GOT3 (cell line): ENCODE measurements at places on chromosomes 16 and 17.

- no peak for DNase-seq
These were observed 2.3 kb downstream of the LIMD2 start for GRCh38 chr17:63697341-63698286.

- DNase-seq = no peak
These were observed 294.1 kb downstream of the BCAS3 start for GRCh38 chr17:60971515-60972369.

DNA sequence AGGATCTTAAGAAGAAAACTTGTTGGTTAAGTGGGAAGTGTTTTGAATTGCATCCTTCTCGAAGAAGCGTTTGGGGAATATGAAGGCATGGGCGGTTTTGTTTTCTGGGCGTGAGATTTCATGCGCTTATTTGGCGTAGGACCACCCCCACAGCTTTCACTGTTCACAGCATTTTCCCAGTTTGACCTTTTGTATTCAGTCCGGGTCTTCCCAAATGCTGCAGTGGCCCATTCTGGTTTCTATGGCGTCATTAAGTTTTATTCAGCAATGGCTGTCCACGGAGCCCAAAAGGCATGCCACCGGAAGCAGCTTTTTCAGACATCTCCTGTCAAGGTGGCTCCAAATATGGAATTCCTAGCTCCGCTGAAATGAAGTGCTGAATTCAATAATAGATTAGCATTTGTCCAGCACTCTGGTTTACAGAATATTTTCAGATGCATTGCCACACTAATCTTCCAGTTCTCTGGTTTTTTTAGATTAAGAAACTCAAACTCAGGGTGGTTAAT lies 90.6 kb upstream of the FBXO47 start:
- DNase-seq = no peak

GRCh38 chr17:62724398-62725146 lies 83.5 kb downstream of the MARCHF10 start:
- no peak for DNase-seq

DNA sequence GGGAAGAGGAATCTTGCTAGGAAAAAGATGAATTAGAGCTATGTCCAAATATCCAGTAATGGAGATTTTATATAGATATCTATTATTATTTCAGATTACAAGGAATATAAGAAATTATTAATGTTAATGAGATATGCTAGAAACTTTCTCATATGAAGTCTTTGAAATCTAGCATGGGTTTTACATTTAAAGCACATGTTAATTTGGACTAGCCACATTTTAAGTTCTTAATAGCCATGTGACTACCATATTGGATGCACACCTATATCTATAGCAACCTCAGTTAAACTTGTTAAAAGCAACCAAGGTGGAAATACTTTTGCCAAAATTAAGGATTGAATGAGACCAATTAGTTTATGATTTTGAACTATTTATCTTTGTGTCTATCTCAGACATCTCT lies 86.7 kb upstream of the CNTNAP4 start:
- no peak for DNase-seq

GRCh38 chr16:62615526-62615925 lies 579.3 kb upstream of the CDH8 start:
- DNase-seq = no peak

DNA sequence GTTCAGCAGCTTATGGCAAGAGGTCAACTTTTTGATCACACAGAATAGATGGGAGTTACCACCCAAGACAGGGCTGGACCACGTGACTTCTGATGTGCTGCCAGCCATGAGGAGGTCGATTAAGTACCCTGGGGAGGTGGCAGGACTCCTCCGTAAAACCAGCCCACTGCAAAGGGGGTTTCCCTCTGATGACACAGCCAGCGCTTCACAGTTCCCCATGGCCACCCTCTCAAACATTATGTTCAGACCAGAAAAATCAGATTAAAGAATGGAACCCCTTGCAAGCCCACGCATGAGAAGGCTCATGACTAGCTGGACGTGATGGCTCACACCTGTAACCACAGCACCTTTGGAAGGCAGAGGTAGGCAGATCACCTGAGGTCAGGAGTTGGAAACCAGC lies 222.9 kb downstream of the CPPED1 start:
- DNase-seq = no peak

DNA sequence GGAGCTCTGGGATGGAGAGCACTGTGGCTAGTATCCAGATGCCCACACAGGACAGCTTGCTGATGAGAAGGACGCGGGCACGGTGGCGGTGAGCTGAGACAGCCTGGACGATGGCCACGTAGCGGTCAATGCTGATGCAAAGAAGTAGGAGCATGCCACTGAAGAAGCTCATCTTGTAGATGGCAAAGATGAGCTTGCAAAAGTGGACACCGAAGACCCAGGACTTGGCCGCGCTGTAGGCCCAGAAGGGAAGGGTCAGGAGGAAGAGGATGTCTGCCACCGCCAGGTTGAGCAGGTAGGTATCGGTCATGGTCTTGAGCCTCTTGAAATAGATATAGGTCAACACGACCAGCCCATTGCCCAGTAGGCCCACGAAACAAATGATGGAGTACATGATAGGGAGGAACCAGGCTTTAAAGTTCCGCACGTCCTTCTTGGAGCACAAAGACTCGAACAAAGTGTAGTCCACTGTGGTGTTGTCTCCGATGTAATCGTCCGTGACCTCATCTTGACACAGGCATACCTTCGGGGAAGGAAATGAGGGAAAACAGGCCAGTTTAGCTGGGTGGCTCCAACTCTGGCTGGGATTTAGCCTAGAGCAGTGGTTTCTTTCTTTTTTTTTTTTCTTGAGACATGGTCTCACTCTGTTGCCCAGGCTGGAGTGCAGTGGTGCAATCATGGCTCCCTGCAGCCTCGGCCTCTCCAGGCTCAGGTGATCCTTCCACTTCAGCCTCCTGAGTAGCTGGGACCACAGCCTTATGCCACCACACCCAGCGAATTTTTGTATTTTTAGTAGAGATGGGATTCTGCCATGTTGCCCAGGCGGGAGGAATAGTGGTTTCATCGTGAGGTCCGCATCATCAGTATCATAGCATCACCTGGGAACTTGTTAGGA lies 9.7 kb downstream of the CCR7 start:
- DNase-seq = no peak

GRCh38 chr16:11449716-11450115 lies 104.5 kb downstream of the RMI2 start:
- DNase-seq = no peak

- DNase-seq = peak; percentile 40
These were observed 4.8 kb upstream of the ITGA3 start for GRCh38 chr17:50051082-50051576.

DNA sequence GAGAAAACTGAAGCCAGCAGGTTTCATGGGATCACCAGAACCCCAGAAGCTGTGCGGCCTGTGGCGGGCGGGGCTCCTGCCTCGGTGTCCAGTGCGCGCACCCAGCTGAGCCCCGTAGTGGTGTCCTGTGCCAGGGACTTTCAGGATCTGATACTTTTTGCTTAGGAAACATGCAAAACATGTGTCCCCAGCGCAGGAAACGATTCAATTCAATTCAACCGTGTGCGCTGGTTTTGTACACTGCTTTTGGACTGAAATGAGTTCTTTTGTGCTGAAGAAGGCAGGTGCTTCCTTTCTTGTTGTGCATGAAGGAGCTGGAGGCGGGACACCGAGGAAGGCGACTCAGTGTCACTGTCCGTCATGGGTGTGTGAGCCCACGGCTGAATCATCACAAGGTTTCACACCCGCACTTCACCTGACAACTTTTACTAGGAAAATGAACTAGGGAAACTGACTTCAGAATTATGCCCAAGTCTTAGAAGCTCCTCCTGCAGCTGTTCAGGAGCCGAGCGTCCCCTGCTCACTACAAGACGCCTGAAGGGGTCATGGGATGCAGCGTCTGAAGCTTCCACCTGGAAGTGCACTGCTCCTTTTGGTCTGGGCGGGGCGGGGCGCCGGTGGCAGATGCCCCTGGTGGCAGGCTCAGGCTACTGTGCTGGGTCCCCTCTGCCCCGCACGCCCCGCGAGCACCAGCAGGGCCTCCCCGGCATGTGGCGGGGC lies 31.4 kb upstream of the ZNF750 start:
- no peak for DNase-seq

GRCh38 chr17:1179818-1180742 lies at the start of gene ABR:
ABR (minus strand) TSS chr17:1179981; CDS start chr17:1179727, 254 bp downstream.
- no peak for DNase-seq

DNA sequence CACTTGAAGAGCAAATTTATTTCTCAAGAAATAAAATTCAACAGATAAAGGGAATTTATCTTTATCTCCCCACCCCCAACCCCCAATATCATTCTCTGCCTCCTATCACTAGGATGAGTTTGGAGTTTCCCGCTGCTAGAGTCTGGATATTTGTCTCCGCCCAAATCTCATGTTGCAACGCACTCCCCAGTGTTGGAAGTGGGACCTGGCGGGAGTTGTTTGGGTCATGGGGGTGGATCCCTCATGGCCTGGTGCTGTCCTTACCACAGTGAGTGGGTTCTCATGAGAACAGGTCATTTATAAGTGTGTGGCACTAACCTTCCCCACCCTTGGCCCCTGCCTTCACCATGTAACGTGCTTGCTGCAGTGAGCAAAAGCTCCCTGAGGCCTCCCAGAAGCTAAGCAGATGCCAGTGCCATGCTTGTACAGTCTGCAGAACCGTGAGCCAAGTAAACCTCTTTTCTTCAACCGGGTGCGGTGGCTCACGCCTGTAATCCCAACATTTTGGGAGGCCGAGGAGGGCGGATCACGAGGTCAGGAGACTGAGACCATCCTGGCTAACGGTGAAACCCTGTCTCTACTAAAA lies 6.5 kb downstream of the CEP20 start:
- no peak for DNase-seq

- no peak for DNase-seq
These were observed 39.2 kb upstream of the PRSS54 start for GRCh38 chr16:58333985-58334384.

DNA sequence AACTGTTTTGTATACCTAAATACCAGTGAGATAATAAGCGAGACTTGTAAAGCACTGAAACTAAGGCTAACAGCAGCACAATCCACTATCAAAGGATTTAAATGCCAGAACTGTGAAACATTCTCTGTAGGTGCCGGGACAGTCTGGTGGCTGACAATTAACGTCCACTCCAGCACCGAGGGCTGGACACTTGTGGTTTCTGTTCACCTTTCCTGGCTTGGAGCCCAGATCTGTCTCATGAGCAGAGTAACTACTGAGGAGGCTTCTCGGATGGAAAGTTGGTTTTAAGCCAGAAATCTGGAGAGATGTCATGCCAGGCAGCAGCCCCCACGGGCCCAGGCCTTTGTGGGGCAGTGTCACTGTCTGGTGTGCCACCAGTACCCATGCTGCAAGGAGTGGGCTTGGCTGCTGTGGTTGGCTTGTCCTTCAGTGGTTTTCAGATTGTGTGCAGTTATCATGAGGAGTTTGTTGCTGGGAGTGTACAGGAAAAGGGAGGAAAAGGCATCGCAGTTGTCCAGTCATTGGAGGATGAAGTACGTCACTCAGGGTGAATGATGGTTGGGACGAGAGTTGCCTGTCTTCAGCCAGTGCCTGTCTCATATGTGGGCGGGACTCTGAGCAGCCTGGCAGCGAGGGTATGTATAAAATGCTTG lies 35.5 kb downstream of the UBN1 start:
- DNase-seq = no peak

DNA sequence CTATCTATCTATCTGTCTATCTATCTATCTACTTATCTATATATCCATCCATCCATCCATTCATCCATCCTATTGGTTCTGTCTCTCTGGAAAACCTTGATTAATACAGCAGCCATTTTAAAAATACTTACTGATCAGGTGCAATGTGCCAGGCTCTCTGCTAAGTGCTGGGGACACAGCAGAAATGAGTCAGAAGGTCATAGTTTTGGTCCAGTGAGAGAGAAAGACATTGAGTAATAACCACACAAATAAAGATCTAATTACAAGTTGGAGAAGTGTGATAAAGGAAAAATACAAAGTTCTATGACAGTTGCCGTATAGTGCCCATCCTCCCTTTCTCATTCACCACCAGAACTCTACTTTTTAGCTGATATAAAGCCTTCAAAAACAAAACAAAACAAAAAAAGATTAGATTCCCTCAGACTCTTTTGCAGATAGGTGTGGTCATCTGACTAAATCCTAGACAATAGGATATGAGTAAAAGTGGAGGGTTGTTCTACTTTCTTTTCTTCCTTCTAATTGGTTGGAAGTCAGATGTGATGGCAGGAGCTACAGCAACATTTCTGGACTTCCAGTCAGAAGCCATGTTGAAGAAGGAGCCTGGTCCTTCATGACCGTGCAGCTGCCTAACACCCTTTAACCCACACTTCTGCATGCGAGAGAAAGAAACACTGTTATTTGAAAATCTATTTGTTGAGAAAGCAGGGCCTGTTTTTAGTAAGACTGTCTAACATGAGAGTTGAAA lies 72.0 kb upstream of the TOX3 start:
- no peak for DNase-seq

- no peak for DNase-seq
These were observed 181.2 kb upstream of the COX10 start for GRCh38 chr17:13888056-13888609.

- no peak for DNase-seq
These were observed 8.4 kb downstream of the DBNDD1 start for GRCh38 chr16:90010676-90011507.

- DNase-seq = no peak
These were observed 49.8 kb downstream of the CDH1 start for GRCh38 chr16:68786685-68787418.

GRCh38 chr16:23587726-23588125 lies 8.4 kb downstream of the NDUFAB1 start:
- no peak for DNase-seq

DNA sequence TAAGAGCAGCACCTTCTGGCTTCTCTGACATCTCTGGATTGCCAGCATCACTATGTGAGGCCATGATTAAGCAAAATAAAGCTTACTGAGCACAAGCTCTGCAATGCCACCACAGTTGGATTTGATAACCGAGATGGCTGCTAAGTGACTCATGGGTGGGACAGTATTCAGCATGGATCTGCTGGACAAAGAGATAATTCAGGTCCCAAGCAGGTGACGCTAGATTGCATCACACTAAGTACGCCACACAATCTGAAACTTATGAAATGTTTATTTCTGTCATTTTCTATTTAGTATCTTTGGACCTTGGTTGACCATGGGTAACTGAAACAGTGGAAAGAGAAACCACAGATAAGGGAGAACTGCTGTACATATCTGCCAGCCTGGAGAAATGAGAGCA lies 27.4 kb downstream of the CDRT15 start:
- no peak for DNase-seq

DNA sequence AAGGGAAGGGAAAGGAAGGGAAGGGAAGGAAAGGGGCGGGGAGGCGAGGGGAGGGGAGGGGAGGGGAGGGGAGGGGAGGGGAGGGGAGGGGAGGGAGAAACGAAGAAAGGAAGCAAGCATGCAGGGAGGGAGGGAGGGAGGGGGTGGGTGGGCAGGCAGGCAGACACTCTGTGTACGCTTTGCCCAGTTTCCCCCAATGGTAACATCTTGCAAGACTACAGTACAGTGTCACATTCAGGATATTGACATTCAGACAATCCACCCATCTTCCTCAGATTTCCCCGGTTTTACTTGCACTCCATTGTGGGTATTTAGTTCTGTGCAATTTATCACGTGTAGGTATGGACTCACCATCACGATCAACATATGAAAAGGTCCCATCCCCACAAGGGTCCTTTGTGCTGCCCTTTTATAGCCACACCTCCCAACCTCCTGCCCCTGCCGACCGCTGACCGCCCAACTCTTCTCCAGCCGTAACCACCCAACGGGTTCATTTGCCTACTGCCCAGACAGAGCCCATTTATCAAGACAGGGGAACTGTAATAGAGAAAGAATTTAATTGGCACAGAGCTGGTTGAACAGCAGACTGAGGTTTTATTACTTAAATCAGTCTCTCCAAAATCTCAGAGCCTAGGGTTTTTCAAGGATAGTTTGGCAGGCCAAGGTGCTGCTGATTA lies 91.4 kb upstream of the FA2H start:
- DNase-seq = no peak

- DNase-seq = no peak
These were observed 4.1 kb downstream of the VASN start for GRCh38 chr16:4375717-4376116.

- no peak for DNase-seq
These were observed 34.9 kb upstream of the GSG1L start for GRCh38 chr16:28098171-28098958.
